ENCODE measurements at places on chromosomes 11 and 22.

DNA sequence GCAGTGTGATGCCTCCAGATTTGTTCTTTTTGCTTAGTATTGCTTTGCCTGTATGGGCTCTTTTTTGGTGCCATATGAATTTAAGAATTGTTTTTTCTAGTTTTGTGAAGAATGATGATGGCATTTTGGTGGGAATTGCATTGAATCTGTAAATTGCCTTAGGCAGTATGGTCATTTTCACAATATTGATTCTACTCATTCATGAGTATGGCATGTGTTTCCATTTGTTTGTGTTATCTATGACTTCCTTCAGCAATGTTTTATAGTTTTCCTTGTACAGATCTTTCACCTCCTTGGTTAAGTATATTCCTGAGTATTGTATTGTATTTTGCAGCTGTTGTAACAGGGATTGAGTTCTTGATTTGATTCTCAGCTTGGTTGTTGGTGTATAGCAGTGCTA, 18.3 kb upstream of the ZBED5 start:
- no peak for DNase-seq

DNA sequence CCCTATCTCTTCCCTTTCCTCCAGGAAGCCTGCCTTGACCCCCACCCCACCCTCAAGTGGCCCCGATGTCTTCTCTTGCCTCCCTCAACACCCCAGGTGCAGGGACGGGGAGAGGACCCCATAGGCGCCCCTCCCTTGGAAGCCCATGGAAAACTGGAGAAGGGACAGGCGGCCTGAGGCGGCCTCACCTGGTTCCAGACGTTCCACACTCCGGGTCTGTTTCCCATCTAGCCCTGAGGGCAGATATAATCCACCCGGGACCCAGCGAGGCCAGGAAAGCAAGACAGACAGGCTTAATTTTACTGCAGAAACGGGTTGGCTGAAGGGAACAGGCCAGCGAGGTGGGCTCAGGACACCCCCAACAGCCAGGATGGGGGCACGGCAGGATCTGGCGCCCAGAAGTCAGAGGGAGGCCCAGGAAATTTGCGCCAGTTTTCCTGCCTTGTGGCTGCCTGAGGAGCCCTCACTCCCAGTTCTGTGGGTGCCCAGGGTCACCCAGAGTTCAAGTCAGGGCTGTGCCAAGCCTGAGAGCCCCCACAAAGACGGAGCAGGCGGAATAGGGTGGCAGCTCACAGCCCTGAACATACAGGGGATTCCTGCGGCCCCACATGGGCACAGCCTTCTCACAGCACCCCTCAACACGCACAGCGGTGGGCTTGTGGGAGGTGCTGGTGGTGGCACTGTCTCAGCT, 3.0 kb upstream of the SIGIRR start:
- no peak for DNase-seq

- no peak for DNase-seq
Observed at GRCh38 chr11:47331454-47332302, 20.8 kb downstream of the MYBPC3 start.

- no peak for DNase-seq
Observed at GRCh38 chr11:69938206-69938605, 119.0 kb upstream of the FGF3 start.

DNA sequence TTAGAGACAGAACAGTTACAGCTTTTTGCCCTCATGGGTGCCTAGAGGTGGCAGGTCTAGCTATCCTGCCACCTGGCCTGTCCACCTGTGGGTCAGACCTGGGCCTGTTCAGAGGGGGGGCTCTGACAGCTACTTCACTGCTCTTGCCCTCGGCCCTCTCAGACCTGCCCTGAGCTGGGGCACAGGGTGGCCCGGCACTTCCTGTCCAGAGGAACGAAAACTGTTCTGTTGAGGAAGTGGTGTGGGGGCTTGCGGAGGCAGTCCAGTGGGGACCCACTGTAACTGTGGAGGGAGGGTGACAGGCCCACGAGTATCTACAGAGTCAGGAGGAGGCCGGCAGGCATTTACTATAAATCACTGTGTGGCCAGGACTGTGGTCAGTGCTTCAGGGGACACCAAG, 16.2 kb downstream of the TESMIN start:
- DNase-seq, result no peak

GRCh38 chr11:118610773-118611432, 3.5 kb downstream of the PHLDB1 start:
- peak; percentile 70 for DNase-seq

- DNase-seq, result no peak
Observed at GRCh38 chr11:5712507-5712906, 22.9 kb downstream of the TRIM22 start.

- DNase-seq, result no peak
Observed at GRCh38 chr11:2740275-2740940, 40.6 kb upstream of the KCNQ1OT1 start.

DNA sequence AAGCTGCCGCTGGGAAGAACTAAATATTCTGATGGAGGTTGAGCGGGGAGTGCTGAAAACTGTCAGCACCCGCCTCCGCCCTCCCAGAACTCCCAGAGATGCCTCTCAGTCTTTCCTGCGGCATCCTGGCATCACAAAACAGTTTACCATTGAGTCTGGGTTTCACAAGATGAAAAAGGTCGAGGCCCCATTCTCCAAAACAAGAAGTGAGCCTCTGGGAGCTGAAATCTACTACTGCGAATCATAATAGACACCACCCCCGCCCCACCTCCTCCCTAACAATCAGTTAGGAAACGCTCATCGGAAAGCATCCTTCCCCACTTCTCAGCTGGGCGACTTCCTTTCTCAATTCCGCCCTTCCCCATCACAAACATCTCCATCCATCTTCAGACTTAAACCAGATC, 1.0 kb downstream of the SUN2 start:
- peak; percentile 46 for DNase-seq

DNA sequence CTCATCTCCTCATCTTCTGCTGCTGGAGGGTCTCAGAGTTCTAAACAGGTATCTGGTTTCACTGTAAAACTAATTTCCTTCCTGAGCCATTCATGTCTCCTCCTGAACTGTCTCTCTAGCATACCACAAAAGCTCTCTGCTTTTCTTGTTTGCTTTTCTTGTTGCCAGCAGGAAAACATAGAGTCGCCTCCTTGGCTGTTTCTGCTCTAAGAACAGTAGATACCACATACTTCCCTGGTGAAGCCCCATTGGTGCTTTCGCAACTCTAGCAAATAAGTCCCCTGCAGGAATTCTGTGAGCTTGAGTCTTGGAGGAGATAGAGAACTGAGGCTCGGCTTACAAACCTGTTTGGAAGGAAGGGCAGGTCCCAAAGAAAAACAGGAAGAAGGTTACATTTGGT, 7.0 kb downstream of the DIXDC1 start:
- peak; percentile 85 for DNase-seq

DNA sequence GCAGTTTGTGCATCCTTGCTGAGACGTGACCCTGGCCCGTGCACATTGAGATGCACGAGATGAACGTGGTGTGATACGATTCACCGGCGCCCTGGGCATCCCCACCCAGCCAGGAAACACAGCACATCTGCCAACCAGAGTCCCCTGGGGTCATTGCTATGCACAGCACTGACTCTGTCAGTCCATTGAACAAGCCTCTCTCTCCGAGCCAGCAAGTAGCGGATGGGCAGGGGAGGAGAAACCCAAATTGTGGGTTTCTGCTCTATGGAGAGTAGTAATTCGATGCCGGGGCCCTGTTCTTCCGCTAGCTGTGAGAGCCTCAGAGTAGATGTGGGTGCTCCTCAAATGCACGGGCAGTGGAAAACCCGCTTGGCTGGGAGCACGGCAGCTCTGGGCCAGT, 85.1 kb downstream of the ARHGAP8 start:
- no peak for DNase-seq

GRCh38 chr22:47044722-47045535, 282.5 kb downstream of the TBC1D22A start:
- DNase-seq, result no peak

DNA sequence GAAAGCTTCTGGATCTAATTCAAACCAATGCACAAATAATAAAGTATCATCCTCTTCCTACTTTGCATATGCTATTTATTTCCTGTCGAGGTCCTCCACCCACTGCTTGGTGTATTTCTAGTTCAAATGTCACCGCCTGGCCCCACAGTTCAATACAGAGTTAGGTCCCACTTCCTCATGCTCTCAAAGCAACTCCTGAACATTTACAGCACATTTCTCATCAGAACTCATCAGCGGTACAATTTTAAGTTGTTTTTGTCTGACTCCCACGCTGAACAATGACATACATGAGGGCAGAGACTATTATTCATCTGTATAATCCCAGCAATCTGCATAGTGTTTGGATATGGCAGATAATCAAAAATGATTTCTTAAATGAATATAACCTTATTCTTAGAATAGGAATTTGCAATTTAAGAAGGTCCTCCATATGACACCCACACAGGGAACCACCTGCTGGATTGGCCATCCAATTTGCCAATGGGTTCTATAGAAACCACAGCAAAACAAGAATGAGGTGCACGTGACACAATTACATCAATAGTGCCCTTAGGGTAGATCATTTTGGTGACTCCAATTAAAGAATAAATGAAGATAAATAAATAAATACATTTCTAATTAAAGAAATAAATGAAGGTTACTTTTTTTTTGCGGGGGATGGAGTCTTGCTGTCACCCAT, 54.2 kb downstream of the SLC25A17 start:
- DNase-seq, result peak; percentile 6

DNA sequence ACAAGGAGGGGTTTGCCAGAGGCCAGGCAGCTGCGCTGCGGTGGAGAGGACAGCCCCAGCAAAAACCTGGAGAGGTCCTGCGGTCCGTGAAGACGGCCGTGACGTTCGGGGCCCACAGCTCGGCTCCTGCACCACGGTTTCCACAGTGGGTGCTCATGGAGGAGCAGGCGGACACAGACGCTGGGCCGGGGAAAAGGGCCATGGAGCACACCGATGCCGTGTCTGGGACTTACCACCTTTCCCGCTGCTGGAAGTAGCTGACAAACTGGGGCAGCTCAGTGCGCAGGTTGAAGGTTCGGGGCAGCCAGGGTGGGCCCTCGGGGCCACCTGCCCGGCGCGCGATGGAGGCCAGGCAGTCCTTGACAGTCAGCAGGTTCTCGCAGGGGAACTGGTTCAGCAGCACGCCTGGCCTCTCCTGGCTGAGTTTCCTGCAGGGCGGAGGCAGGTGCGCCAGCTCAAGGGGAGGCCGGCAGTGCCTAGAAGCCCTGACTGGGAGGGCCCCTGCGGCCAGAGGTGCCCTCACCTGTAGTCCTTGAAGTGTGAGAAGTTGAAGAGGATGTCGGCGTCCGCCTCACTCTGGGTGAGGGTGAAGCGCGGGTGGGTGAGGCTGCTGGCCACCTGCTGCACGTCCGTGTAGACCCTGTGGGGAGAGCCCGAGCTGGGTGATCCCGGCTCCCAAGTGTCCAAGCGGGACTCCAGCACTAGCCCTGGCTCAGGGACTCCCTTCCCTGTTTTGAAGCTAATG, 12.8 kb downstream of the TTLL12 start:
- no peak for DNase-seq

GRCh38 chr22:44665115-44665514, 36.9 kb upstream of the PRR5 start:
- no peak for DNase-seq

GRCh38 chr11:73194593-73194992, 23.5 kb upstream of the P2RY2 start:
- no peak for DNase-seq

DNA sequence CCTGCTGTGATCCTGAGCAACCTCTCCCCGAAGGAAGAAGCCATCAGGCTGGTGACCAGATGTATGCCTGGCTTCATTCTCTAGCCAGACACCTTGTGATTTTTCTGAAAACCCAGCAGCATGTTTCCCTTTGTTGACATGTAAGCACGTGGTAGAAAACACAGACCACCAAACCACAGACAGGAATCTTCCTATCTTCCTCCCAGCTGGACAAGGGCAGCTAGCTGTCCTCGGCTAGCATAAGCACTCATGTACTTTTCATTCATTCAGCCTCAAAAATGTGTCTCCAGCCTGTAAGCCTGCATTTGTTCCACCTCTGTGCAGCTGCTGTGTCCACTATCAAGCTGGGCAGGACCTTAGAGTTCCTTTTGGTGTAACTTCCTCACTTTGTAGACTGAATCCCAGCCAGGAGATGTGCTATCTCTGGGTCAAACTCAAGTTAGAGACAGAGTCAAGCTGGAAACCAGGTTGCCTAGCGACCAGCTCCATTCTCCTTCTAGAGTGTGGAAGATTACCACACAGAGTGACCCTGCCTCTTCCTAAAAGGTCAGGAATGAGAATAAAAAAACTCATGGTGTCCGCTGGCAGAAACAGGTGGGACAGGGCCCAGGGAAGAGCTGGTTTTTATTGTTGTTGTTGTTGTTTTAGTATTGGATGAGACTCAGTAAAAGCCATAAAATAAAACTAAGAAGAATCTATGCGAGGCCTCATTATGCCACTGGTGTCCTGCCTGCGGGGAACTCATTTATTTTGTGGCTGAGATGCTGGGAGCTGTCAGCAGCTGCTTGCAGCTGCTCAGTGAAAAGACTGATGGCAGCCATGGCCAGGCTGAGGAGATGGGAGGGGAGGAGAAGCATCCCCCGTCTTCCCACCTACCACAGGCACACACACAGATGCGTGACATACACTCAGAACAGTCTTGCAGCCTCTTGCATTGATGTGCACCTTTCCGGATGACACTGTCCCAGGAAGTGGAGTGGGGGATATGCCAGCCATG, 7.4 kb upstream of the CLMP start:
- no peak for DNase-seq

GRCh38 chr11:61144511-61145179, 16.6 kb downstream of the VPS37C start:
- DNase-seq, result no peak

- no peak for DNase-seq
Observed at GRCh38 chr22:44608597-44609399, 93.2 kb upstream of the PRR5 start.

DNA sequence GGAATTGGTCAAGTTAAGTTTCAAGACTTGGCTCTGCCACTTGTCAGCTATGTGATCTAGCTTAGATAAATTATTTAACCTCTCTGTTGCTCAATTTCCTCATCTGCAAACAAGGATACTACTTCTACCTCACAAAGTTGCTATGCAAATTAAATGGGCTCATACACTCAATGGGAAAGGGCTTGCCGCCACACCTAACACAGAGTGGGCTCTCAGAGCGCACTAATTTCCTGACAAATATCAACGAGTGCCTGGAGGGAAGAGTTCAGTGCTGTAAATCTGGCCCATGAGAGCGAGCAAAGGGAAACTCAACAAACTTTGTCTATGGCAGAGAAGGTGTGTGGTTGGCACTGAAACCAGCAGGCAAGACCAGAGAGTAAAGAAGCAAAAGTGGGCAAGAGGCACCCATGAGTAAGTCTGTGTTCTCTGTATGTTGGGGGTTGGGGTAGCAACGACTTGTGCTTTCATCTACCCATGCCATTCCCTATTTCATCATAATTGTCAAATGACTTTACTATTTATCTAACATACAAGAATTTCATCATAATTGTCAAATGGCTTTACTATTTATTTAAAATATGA, 60.7 kb upstream of the PHF21A start:
- no peak for DNase-seq

DNA sequence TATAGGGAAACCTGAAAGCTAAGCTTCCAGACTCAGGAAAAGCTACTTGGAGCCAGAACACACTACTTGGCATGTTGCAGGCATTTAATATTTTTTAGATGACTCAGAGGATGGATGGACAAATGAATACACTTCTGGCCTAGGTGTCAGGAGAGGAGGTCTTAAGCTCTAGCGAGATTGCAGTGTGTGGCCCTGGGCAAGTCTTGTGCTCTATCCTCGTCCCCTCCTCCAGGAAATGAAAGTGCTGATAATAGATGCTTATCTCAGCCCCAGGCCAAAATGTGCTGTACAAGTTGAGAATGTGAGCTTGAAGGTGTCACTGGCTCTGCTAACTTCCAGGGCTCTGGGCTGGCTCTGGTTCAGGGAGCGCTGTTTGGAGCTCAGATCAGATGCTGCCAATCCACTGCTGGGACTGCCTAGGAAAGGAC, 136.3 kb downstream of the PKNOX2 start:
- peak; percentile 75 for DNase-seq

All from fibroblast of skin of right biceps (primary cell).